ENCODE measurements at places on chromosomes 2 and 18.

- DNase-seq, result no peak
Observed at GRCh38 chr2:180328795-180329422, 321.8 kb upstream of the CWC22 start.

DNA sequence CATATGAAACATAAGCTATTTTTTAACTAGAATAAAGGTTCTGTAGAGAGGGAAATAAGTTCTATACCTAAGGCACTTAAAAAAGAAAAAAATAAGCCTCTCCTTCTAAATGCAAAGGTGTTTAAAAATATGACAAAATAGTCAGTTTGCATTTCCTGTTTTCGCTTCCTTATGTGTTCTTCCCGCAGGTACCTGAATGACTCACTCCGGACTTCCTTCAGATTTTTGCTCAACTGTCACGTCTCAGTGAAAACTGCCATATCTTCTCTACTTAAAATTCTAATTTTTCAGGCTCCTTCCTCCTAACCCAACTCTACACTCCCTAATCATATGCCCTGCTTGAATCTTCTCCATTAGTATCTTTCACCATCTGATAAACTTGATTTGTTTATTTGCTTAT is 1333.1 kb downstream of the LRP1B start:
- DNase-seq, result no peak

GRCh38 chr2:234980451-234981187 is 28.8 kb downstream of the SH3BP4 start:
- DNase-seq, result no peak

DNA sequence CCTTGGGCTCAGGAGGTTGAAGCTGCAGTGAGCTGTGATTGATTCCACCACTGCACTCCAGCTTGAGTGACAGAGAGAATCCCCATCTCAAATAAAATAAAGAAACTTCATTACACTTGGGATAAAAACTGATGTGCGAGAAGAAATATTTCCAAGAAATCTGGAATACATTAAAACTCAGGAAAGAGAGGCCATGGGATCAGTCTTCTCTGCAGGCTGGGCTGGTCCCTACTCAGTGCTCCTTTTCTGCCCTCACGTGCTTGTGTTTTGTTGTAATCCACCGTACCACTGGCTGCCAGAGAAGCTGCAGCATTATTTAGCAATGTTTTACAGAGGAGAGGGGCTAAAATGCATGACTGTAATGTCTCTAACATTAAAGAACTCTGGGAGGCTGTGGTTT is 282.0 kb downstream of the SLC8A1 start:
- DNase-seq, result no peak

DNA sequence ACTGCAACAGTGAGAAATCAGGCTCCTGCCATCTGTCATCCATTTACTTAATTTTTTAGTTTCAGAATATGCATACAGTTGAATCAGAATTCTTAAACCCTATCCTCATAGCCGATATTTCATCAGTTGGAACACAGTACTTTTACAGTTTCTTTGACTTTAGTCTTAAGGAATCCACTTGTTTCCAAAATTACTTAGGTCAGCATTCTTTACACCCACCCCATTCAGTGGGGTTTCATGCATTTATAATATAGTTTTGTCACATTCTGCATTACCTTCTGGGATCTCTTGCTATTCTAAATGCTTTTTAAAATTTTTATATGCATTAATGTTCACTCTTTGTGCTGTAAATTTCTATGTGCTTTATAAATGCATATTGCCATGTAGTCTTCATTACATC is 400.4 kb upstream of the LRRTM4 start:
- no peak for DNase-seq
